ENCODE measurements at places on chromosomes 16 and 17.

DNA sequence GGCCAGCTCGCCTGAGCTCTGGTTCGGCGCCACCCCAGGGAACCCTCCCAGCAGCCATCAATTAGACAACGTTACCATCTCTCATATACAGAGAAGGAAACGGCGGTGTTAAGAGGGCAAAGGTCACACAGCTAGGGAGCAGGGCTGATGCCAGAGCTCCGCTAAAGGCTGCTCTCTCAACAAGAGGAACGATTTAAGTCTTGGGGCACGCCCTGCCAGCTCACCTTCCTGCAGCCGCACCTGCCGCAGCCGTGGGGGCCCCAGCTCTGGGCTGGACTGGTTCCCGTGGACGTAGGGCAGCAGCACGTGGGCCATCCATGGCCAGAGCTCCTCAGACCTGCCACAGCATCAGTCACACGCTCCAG lies 43.5 kb downstream of the PKD1 start:
- no peak for DNase-seq

- DNase-seq, result no peak
Measured at GRCh38 chr16:10878328-10878643, 1.3 kb downstream of the CIITA start.

DNA sequence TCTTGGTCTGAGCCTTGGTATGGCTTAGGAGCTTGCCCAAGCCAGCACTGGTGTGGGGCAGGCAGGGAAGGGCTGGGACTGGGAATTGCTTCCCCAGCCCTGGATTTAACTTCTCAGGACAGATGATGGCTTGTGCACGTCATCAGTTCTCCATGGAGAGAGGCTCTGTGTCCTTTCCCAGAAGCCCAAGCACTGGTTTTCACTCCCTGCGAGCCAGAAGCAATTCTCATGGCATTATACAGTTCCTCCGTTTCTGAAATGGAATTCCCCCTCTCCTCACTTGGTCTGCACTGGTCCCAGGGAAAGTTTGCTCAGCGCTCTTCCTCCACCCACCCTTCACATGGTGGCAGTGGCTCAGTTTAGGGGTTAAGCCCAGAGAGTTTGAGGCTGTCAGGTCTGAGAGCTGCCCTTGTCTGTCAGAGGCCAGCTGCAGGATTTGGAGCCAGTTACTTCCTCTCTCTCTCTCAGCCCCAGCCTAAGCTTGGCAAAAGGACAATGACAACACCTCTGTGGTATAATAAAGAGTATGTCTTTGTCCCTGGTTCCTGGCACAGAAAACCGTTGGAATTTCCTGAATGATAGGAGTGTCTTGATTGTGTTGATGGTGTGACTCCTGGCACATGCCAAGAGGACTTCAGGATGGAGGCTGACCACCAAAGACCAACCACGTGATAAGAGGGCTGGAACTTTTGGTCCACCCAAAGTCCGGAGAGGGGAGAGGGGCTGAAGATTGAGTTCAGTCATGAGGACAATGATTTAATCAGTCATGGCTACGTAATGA lies 219.6 kb upstream of the TNRC6C start:
- DNase-seq, result no peak

- no peak for DNase-seq
Measured at GRCh38 chr16:88049561-88050545, 98.6 kb downstream of the BANP start.

GRCh38 chr17:27391427-27391826 lies 64.8 kb upstream of the KSR1 start:
- DNase-seq, result no peak

GRCh38 chr16:1816396-1817275 lies 10.0 kb downstream of the HAGH start:
- no peak for DNase-seq

DNA sequence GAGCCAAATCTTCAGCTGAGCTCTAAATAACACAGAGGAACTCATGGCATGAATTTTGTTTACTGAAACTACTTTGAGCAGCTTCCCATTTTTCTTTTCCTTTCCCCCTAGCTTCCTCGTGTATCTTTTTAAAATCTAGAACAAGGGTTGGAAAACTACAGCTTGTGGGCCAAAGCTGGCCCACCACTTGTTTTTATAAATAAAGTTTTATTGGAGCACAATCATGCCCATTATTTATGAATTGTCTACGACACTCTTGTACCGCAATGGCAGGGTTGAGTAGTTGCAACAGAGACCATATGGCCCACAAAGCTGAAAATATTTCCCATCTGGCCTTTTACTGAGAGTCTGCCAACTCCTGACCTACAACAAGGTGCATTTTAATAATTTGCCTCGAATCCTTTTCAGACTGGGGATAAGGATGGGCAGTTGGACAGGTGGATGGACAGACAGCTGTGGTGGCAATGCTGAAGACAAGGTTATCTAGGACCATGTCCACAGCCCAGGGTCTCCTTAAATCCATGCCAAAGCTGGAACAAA lies 87.7 kb downstream of the RMI2 start:
- DNase-seq, result peak; percentile 46

GRCh38 chr16:75911896-75912295 lies 185.6 kb upstream of the CPHXL start:
- DNase-seq, result no peak

DNA sequence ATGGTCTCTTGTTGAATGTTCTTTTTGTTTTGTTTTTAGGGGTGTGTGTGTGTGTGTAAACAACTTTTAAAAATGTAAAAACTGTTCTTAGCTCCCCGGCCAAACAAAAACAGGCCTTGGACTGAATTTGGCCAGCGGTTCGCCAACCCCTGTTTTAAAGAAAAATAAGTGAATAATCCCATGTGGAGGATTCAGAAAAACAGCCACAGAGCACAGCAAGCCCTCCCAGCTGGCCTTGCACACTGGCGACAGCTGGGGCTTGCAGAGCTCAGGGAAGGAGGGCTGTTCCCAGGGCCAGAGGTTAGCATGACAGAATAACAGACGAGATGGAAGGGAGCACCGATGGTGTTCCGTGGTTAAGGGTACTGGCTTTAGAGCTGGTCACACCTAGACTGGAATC lies 39.0 kb downstream of the EMP2 start:
- no peak for DNase-seq

- DNase-seq, result no peak
Measured at GRCh38 chr16:47160422-47160821, 16.7 kb upstream of the NETO2 start.

DNA sequence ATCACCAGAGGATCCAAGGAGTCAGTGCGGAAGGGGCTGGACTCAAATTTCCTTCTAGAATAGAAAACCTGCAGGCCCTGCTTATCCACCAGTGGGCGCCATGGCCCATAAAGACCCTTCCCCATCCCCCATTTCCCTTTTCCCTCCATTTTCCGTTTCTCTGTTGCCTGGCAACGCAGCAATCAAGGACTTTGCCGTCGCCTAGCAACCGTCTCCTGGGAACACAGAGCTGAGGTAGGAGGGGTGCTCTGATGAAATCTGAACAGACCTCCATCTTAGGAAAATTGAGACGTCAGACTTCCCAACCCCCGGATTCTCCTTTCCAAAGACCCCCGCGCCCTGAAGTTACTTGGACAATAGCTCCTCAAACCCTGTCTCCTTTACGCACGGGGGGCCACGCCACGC lies 5.7 kb downstream of the DLG4 start:
- DNase-seq, result peak; percentile 99

DNA sequence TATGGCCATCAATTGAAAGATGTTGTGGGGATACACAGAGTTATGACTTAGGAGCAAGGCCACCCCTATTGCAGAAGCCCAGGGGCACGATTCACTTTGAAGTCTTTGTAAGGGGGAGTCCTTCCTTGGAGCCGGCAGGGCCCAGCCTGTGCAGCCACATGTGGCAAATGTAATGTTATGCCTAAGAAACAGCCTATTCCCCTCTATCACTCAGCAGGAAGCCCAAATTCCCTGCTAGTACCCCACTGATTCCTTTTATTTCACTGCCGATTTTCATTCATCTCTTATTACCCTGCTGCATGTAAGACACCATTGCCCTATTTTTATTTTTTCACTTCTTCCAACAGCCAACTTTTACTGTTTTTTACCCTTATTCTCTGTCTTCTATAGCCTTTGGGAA lies 233.2 kb downstream of the PMP22 start:
- DNase-seq, result no peak

DNA sequence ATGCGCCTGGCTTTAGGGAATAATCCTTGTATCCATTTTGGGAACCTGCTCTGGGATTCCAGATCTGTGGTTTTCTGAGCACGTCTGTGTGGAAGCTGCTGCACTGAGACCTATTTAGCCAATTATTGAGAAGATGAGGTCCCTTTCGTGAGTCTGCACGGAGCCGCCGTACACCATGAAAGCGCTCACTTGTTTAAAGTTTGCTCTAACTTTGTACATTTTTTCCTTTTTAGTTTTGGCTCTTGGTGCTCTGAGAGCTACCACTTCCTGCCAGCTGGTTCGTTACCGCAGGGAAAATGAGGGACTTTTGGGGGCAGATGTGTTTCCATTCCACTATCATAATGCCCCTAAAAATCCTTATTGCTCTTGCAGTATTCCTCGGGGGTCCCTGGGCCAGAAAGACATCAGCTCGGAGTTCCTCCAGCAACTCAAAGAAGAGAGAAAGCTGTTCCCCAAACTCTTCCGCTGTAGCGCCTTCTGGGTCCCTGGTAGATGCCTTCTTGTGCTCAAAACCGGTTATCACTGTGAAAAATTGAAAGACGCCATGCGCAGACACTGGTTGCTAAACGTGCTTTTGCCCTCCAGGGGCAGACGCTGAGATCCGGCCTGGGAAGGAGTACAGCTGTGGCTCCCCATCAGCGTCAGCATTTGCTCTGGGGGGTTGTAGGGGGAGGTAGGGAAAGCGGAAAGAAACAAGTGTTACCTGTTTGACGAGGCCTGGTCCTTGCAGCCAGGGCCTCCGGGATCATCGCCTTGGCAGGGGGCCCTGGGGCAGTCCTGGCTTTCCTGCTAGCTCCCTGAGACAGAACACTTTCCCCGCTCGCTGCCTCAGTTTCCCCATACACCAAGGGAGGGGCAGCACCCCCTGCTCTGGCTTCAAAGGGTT lies 238.1 kb downstream of the MRTFB start:
- no peak for DNase-seq

DNA sequence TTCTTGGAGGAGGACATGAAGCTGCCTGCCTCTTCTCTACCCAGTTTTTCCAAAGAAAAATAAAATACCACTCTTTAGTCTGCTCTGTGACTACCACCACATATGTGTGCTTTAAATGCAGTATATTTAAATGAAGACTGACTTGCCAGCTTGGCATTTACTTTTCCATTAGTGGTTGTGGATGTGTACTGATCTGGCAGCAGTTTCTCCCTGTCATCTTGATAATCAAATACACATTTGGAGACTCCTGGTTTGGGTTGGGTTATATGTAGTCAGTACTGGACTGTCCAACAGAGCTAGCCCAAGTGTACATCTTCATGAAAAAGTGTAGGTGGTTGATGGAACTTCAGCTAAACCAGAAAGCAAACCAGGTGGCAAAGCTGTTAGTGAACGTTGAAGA lies 19.9 kb downstream of the COX10 start:
- DNase-seq, result no peak

DNA sequence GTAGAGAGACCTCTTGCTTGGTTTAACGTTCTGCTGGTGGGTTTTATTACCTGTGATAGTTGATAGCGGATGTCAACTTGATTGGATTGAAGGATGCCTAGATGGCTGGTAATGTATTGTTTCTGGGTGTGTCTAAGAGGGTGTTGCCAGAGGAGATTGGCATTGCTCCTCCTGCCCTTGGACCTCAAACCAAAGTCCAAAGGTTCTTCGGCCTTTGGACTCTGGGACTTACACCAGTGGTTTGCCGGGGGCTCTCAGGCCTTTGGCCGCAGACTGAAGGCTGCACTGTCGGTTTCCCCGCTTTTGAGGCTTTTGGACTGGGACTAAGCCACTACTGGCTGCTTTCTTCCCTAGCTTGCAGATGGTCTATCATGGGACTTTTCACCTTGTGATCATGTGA lies 17.5 kb upstream of the TNRC6C start:
- DNase-seq, result no peak

DNA sequence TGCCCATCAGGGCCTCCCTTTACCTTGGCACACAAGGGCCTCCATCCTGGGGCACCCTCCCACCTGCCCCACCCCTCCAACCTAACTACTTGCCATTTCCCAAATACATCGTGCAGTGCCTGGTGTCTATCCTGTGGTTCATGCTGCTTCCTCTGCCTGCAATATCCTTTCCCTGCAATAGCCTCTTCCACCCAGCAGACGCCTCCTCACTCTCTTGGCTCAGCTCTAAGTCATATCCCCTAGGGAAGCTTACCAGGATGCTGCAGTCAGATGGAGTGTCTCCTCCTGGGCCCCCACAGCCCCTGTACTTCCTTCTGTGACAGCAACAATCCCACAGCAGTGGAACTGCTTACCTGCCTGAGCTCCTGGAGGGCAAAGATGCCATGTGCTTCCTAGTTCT lies 36.7 kb downstream of the CCDC182 start:
- peak; percentile 98 for DNase-seq

GRCh38 chr16:54342966-54343365 lies 56.4 kb upstream of the IRX3 start:
- DNase-seq, result no peak

DNA sequence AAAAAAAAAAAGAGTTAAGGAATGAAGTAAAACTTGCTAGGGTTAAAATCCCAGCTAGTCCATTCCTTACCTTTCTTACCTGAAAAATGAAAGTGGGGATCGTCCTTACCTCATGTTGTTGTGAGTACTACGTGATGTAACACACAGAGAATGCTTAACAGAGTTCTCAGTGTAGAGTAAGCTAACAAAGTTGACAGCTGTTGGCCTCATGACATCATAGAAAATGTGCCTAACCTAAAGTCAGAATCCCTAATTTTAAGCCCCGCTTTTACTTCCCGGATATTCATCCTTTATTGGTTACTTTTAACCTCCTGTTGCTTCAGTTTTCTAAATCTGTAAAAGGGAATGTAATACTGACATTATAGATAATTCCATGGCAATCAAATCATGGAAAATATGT lies 505.8 kb upstream of the HSBP1 start:
- no peak for DNase-seq

DNA sequence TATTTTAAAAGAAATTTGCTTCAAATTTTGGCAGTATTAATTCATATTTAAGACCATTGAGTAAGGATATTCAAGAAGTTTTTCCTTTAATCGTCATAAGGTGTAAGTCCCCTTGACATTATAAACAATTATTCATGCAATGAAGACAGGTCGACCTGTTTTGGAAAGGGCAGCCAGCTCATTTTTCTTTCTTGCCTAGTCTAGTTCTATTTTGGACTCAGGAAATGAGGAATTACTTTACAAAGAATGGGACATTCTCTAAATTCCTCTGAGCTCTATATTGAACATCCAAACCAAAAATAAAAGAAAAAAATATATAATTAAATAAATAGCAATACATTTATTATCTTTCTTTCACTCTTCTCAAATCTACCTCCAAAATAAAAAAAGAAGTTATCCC lies 595.6 kb upstream of the KIF2B start:
- no peak for DNase-seq

GRCh38 chr16:56258508-56259424 lies 67.5 kb downstream of the GNAO1 start:
- DNase-seq, result no peak

DNA sequence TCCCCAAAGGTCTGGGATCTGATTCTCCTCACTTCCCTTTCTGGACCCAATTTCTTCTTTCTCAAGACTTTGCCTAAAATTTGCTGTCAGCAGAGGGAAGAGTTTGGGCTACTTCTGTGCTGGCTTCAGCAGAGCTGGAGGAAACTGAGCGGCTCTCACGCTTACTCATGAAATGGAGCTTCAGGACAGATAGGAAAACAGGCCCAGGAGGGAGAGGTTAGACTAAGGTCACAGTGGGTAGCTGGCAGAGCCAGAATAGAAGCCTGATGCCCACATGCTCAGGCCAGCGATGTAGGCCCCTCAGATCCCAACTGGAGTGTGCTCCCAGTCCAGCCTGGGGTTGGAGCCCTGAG lies 593 bp downstream of the SLC38A7 start:
- DNase-seq, result no peak

Measured in NCI-H2171 (cell line).